Osteoblast (primary cell): ENCODE measurements at places on chromosomes 2 and 18. TPM values are rescaled to one million over a fixed set of nuclear protein-coding genes. Genes with fewer than 3 reads are reported as not detected.

Gene HOXD11
- total RNA-seq, result not detected in 2 replicates

Gene HTR2B
- 2.9 and 5.3 TPM in 2 replicates for total RNA-seq

Gene RND3
- 241 and 298 TPM in 2 replicates for total RNA-seq

GRCh38 chr2:235990344-235990743, 177.8 kb downstream of the GBX2 start:
- DNase-seq, result no peak

DNA sequence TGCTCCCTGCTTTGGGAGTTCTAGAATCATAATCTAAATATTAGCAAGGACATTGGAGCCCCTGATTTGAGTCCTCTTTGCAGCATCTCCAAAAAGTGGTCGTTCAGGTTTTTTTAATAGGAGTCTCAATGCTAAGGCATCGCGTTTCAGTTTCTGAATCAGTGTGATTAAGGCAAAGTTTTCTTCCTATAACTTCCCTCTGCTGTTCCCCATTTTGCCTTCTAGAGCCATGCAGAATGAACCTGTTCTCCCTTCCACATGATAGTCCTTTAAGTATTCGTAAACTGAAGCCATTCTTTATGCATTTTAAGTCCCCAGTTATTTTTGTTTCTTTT, 159.5 kb downstream of the PTGR3 start:
- no peak for DNase-seq

GRCh38 chr2:145086910-145087309, 567.0 kb upstream of the ZEB2 start:
- DNase-seq, result no peak

- no peak for DNase-seq
Measured at GRCh38 chr18:11035814-11036495, 113.4 kb downstream of the PIEZO2 start.

Gene SLC9A4
- total RNA-seq, result not detected in 2 replicates
